ENCODE measurements at places on chromosomes 16 and 17.
A peak's percentile ranks its signal among the peaks of the same experiment; 100 is the strongest.

DNA sequence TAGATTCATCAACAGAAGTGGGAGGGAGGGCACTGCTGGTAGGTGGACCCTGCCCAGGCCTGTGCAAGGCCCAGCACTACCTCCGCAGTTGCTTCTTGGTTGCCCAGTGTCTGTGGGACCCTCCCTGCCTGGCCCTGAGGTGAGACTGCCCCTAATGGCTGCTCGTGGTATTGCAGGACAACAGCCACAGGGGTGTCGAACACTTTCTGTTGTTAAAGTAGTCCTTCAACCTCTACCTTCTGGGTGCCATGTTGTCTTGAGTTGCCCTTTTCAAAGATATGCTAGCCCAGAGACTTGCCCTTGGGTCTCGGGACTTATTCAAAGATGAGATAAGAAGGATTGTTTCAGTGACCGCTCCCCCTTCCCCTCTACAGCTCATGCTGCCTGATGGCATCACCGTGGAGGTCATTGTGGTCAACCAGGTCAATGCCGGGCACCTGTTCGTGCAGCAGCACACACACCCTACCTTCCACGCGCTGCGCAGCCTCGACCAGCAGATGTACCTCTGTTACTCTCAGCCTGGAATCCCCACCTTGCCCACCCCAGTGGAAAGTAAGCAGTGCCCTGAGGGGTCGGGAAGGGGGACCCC, 29.1 kb downstream of the AKAP1 start:
- no peak for DNase-seq

- DNase-seq = no peak
Observed at GRCh38 chr17:39854909-39855308, 9.2 kb downstream of the IKZF3 start.

GRCh38 chr16:65316808-65317207, 194.9 kb upstream of the CDH11 start:
- no peak for DNase-seq

DNA sequence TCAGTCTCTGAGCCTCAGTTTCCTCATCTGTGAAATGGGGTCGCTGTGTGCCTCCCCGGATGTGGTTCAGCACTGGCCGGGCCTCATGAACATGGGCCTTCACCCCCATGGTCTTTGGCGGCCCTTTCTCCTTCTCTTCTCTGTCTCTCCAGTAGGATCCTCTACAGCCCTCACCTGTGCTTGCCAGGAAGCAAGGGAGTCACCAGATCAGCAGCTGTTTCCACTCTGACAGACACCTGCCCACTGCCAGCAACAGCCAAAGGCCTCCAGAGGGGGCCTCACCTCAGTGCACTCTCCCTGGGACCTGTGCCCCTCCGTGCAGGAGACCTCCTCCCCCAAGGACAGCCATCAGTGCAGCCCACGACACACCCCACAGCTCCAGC, 89.4 kb downstream of the C16orf78 start:
- peak; percentile 79 for DNase-seq

DNA sequence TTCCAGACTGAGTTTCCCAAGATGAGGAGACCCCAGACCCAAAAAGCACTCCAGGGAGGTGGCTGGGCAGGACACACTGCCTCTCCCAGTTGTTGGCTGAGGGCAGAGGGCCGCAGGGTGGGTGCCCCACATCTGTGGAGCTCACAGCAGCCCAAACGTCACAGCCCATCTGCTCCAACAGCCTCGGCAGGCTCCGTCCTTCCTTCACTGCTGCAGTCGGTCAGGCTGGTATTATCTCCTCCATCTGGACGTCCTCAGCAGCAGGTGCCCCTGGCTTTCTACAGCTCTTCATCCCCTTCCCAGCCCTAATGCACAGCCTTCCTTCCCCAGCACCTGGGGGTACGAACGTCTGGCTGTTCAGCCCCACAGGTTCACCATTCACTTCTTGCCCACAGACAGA, 55.2 kb downstream of the PRMT7 start:
- no peak for DNase-seq

- no peak for DNase-seq
Observed at GRCh38 chr16:4696172-4696904, 3.0 kb downstream of the NUDT16L1 start.
